Cerebellar nuclear complex (tissue), 1 donor: ENCODE measurements at places on chromosomes 6 and 20.

DNA sequence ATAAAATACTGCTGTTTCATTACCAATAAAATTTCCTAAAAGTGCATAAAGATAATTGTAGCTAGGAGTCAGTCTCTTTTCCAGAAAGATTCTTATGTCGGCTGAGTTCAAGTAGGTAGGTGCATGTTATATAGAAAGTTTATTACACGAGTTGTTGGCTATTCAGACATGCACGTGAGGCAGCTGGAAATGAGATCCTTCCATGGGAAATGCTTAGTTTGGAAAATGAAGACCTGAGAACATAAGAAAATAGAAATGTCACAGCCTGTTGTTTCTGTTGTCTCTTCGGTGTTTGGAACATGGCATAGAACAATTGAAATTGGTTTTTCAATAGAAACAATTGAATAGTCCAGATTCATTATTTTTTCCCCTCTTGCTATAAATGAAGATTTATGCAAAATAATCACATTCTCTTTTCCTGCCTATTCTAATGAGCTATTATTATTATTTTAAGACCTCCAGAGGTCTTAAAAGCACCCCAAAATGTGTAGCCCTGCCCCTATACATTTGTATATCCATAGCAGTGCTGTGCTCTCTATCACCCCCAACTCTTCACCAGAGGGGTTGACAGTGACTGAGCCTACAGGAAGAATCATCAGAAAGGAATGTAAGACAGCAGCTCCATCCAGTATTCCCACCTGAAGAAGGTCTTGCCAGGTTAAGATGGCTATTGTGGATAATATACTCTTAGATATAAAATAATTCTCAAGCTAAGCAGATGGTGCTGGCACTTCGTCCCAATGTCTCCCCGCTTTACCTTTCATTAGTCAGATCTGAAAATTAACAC, 82.2 kb downstream of the ZDHHC14 start:
- no peak for DNase-seq

- DNase-seq: no peak
These were observed 244.4 kb upstream of the TCF21 start for GRCh38 chr6:133644548-133644891.

GRCh38 chr6:116221911-116222310, 32.0 kb downstream of the TSPYL4 start:
- DNase-seq: no peak

DNA sequence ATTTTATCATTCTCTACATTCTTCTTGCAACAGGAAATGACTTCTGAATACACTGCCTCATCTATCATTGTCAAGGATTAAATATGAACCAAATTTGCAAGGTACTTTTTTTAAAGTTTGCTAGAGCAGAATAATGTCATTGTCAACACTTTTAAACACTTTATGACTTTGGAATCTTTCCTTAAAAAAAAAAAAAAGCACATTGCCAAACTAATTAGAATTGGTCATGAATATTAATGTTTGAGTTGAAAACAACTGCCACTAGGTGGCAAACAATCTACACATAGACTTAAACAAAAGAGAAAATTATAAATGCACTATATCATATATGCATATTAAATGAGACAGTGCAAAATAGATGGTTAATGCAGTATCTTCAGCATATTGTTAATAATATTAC, 32.5 kb upstream of the TMEM244 start:
- no peak for DNase-seq

- DNase-seq: no peak
These were observed 86.8 kb downstream of the ARHGAP18 start for GRCh38 chr6:129623008-129623732.

DNA sequence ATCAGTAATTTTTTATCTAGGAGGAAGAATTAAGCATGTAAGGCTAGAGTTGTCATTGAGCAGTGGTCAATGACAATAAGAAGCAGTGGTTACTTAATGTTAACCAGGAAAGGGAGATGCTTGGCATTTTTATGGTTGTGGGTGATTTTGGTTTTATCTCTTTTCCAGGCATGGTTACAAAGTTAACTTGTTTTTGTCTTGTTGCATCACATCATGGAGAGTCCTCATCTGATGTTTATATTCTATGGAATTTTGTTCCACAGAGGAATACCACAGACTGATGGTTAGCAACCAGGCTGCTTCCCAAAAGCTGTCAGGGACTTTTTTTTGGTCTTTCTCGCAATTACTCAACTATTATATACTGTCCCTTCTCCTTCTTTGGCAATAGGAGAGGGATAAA, 32.7 kb downstream of the OPRM1 start:
- no peak for DNase-seq

- DNase-seq: no peak
These were observed 7.6 kb upstream of the ITCH start for GRCh38 chr20:34355427-34355826.

DNA sequence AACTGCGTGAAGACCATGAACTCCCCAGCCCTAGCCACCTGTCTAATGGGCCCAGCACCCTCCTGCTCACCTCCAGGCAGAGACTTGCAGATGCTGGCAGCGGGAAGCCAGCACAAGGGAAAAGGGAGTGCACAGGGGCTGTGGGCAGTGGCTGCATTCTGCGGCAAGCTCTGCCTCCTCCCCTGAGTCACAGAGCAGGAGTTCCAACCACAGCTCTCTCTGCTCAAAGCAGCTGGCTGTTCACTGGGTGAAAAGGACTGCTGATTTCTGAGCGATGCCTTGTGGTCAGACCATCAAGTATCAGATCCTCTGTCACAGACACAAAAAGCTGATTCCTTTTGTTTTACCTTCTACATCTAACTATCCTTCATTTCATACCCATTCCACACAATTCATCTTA, 10.5 kb downstream of the NKX2-2 start:
- no peak for DNase-seq

DNA sequence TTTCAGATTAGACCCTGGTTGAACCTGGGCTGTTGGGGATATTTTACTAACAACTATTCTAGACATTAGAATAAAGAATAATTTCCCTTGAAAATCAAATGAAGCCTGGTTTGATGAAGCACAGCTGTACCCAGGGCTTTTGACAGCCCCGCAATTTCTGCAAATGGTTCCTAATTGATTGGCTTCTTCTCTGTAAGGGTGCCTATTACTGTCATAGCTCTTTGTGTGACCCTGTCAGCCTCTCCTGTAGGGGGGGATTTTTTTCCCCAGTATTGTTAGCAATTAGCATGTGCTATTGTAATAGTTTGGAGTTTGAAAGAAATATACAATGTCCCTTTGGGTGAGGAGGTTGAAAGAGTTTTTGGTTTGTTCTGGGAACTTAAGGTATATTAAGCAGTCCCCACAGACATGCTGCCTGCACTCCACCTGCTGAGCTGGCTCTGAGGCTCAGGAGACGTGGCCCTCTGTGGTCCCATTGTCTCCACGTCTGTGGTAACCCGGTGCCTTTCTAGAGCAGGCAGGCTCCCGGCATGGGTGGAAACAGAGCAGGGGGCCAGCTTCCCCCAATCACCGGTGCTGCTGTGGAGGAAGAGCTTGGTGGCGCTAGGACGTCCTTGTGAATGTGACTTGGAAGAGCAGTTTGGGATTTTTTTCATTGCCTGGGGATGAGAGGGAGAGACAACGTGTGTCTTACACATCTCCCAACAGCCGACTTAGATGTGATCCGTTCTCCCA, 47.3 kb upstream of the CLDN20 start:
- DNase-seq: no peak

DNA sequence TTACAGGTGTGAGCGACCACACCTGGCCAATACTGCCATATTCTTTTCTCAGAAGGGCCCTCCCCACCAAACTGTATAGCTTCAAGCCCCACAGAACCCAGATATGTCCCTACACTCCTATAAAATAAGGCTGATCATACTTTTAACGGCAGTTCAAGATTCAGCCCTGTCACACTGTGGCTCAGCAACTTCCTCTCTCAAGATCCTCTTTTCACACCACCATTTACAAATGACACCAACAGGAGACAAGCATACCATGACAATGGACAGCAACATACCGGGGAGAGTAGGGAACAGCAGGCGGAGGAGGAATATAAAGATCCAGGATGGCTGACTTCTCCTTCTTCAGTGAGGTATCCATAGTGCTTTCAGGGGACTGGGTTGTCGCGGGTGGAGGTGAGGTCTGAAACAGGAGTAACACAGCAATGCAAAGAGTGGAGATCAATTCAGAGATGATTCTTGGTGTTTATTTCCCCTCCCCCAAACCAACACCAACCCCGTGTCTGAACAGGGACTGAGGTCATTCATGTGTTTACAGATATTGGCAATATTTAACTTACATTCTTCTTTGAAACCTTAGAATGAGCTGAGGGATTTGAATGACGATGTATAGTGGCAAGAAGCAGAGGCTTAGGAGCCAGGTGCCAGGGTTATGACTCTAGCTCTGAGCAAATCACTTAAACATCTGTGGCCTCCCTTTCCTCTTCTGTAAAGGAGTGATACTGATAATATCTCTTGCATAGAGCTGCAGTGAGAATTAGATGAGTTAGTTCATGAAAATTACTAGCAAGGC, 57.6 kb upstream of the IPCEF1 start:
- DNase-seq: no peak

DNA sequence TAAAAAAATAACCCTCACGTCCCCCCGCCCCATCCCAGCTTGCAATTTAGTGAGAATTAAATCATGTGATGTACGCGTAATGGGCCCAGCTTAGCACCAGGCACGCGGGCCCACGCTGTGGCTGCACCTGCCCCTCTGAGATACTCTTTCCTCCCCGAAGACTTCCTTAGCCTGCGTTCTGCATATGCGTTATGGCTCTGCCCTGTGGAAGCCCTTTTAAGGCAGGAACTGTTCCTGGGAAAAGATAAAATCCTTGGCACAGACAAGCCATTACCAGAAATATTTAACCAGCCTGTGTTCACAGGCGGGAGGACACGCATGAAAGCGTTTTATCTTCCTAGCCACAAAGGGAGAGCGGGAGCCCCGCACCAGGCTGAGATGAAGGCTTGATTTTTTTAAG, 311.0 kb downstream of the LRFN2 start:
- no peak for DNase-seq

DNA sequence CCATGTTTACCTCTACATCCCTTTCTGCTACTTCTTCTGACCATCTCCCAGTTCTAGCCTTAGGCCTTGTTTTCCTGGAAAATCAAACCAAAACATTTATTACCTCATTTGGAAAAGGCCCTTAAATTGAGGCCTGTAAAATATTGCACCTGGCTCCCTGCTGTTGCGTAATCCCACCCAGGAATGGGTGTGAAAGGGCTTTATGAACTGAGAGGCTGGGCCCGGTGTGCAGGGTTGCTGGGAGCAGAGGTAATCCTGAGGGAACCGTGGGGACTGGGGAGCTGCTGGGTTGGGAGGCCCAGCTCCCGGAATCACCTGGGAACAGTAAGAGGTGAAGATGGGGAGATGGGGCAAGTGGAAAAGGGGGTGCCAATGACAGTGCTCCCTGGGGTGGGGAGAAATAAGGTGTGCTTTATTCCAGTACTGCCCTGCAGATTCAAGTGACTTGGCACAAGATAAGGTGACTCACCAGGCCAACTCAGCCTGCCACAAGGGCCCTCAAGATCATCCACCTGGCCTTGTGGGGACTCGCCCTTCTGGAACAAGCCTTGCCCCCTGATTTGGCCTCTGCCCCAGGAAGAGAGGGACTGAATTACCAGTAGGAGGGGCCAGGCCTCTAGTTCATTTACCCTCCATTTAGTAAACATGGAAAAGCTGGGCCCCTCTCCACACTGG, 44.2 kb downstream of the KCNK5 start:
- DNase-seq: no peak

GRCh38 chr6:154370545-154370944, 13.9 kb upstream of the IPCEF1 start:
- DNase-seq: no peak

- no peak for DNase-seq
These were observed 30.9 kb downstream of the TBC1D7 start for GRCh38 chr6:13297391-13297790.

GRCh38 chr6:46510651-46511050, 19.4 kb upstream of the RCAN2 start:
- DNase-seq: no peak

DNA sequence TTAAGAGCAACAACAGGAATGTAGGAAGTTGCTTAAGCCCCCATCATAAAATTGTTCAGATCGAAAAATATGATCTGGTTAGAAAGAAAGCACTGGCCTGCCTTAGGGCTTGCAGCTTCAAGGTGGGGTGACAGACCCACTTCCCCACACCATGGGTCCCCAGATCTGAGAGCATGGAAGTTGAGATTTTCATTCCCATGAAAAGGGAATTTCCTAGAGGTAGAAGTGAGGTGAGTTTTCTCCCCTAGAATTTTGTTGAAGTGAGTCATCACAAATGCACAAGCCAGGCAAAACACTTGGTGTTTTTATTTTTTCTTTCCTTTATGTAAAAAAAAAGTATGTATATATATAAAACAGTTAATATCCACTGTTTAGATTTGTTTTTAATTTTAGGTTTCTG, 213.6 kb upstream of the SUPT3H start:
- no peak for DNase-seq

- DNase-seq: no peak
These were observed 22.7 kb downstream of the RCAN2 start for GRCh38 chr6:46468403-46469010.

DNA sequence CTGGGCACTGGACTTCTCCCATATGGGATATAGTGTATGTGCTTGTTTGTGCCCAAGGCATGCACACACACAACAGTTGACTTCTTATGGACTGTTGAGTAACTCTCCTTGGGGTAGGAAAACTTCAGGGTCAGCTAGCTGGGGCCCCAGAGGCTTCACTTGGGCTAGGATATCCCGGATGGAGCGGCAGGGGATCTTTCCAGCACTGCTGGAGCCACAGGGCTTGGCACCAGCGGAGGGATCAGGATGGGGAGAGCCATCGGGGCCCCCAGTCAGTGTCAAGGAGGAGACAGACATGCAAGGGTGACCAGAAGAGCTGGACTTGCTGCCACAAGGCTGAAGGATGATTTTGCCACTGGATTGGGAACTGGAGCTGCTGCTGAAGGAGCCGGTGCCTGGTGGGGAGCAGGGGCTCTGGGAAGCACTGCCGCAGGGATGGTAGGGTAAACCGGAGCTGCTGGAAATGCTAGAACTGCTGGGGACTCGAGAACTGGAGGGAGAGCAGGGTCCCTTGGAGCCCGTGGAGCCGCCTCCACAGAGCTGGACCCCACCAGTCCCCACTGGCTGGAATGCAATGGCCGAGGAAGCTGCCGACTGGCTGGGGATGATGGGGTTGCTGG, 1.5 kb downstream of the PSORS1C1 start:
- DNase-seq: no peak

GRCh38 chr6:158928068-158928467, 71.9 kb downstream of the RSPH3 start:
- DNase-seq: no peak

- no peak for DNase-seq
These were observed 16.0 kb upstream of the TAAR1 start for GRCh38 chr6:132675002-132675401.

DNA sequence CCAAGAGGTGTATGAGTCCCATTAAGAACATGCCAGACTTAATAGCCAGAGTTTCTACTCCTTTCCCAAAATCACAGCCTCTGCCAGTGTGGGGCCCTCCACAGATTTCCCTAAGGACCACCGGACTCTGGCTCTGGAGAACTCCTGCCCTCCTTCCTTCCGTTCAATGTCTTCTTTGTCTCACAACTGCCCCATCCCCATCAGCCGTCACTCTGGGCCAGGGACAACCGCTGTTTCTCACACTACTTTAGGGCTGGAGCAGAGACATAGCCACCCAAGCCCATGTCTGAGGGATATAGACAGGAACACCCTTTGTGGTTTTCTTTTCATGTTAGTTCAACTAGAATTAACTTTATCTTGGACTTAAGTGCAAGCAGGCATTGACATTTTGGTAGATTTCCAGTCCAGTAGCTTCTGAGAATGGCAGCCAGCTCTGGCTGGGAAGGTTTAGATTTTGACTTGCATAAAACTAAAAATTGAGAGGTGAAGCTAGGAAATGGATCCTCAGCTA, 6.7 kb upstream of the ACSS1 start:
- DNase-seq: no peak
